Right ventricle myocardium inferior (tissue), 1 donor: ENCODE measurements at places on chromosomes 2 and 18.
A peak's percentile ranks its signal among the peaks of the same experiment; 100 is the strongest.

DNA sequence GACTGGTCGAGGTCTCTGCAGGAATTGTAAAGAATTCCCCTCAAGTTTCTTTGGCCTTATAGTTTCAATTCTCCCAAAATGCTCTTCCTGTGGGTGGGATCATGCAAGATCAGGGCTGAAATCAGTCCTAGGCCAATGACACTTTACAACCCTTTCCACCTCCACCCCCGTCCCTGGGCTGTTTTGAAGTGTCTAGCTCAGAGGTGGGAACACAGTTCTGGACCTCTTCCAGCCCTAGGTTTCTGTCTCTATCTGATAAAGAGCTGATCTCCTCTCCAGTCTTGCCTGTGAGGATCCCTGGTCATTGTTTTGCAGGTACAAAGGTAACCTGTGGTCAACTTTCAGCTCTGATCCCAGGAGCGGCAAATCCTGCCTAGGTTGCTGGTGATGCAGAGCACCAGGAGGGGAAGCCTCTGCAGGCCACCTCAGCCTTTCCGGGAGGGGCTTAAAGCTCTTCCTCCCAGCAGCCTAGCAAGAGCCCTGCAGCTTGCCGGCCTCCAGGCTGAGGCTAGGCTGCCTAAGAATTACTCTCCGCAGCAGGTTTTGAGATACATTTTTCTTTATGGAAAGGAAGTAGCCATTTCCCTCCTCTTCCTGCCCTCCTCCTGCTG, 69.8 kb upstream of the WIPF1 start:
- DNase-seq = no peak

DNA sequence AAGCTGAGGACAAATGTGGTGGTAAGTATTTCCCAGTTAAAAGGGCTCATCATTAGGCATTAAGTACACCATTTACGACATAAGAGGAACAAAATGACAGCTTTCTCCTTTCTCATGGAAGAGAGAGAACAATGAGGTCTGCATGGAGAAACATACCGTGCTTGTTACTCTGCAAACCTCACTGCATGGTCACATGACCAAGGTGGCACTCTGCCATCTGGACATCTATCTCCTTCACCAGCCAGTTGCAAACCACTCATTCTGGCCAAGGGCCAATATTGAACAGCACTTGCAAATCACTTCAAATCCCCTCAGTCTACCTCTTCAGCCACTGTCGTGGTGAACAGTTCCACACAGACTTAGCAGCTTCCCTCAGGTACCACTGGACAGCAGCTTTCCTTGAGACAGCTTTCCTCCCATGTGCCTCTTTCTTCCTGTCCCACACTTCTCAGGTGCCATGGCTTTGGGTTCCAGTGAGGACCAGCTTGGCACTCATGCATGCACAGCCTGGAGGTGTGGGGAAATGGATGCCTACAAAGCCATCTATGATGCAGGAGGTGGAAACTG, 29.5 kb upstream of the DPP4 start:
- no peak for DNase-seq

DNA sequence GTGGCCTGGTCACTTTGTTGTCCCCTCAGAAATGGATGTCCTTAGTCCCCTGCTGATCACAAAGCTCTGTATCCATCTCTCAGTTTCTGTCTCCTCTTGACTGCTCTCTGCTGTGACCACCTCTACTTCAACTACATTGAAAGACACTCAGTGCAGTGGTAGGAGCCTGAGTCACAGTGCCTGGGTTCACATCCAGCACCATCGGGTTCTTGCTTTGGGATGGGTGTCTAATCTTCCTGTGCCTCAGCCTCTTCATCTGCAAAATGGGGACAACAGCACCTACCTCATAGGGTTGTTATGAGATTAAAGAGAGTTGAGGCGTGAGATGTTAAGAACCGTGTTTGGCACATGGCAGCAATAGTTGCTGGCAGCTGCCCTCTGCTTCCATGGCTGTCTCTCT, 30.6 kb downstream of the YPEL5 start:
- no peak for DNase-seq

GRCh38 chr2:60484133-60484645, 69.3 kb downstream of the BCL11A start:
- DNase-seq = no peak

DNA sequence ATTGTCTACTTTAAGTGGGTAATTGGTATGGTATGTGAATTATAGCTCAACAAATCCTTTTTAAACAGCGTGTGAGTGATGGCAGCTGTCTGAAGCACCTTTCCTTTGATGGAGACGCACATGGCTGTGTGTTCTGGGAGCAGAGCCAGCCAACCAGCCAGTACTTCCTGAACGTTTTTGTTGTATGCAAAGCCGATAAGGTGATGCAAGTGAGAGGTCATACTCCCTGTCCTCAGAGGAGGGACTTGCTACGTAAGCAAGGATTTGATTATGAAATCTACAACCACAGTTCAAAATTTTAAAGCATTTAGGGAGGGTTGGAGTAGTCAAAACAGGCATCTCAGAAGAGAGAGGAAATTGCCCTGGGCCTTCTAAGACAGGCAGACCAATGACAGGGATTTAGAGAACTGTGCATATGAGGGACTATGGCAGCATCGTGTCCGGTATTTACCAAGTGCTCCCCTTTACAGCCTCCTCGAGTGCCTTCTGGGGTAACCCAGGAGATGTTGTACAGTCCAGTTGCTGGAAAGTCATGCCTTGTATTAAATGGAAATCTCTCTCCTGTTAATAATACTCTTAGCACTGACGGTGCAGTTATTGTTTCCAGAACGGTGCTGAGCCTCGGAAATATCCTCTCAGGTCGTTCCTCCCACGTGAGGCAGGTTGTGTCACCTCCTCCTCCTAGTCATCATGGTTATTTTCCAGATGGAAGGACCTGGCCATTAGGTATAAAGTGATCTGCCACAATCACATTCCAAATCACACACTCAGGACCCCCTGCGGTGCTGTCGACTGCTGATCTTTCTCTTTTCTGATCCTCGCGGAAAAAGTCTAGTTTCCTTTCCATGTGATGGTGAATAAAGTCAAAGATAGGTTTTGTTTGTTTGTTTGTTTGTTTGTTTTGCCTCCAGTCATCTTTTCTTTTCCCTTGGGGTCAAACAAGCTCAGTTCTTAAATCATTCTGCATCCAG, 28.4 kb downstream of the ARHGEF4 start:
- DNase-seq = no peak

- DNase-seq = no peak
Measured at GRCh38 chr2:58448845-58449244, 207.7 kb upstream of the FANCL start.

DNA sequence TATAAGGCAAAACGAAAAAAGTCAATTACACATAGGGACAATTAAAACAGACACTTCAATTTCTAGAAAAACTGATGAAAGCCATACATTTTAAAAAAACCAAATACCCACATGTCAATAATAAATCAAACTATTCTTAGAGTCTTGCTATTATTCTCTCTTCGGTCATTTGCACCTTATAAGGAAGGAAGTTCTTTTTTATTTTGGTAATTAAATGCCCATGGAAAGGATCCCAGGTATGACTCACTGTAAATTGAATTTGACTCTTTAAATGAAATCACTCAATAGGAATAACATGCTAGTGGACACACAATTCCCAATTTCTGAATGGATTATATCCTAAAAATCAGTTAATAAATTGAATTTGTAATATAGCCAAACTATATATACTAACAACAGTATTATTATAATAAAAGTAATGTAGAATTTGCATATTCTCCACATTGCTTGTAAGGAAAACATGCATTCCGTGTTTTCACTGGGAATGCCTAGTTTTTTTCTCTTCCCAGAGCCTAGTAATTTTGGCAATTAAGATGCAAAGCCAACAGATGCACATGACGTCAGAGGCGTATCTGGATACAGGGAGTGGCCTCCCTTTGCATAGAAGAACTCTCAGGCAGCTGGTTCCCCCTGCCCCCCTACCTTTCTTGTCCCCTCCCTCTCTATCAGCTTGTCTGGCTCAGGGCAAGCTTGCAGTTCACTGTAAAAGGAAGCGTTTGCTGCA, 153.5 kb upstream of the PGAP1 start:
- DNase-seq = no peak

GRCh38 chr2:211823886-211824479, 714.6 kb downstream of the ERBB4 start:
- no peak for DNase-seq

GRCh38 chr18:24825397-24825796, 365.0 kb downstream of the HRH4 start:
- DNase-seq = no peak

GRCh38 chr2:60742419-60742818, 13.6 kb upstream of the PAPOLG start:
- DNase-seq = no peak

DNA sequence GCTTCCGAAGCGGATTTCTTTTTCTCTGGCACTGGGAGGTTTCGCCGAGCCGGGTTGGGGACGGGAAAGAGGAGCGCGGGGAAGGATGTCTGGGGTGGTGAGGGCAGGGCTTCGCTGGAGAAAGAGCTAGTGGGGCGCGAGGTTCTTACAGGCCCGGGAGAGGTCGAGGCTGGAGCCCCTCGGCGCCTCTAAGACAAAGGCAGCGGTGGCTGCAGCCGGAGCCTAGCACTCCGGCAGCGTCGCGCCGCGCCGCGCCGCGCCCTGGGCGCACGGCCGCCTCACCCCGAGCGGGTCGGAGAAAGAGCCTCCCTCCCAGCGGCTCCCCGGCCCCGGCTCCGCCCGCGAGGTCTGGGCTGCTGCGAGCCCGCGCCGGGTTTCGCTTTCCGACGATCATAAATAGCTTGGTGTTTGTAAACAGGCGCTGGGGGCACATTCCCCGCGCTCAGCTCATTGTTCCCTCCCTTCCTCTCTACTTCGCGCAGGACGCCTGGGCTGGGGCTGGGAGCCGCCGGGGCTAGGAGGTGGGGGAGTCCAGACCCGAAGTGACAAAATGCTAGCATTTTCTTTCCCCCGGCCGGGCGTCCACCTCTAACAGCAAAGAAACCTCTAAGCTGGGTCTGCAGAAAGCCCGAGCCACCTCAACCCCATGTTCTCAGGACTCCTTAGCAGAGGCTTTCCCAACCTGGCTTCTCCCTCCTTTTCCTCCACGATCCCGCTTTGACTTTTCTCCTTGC, 813 bp upstream of the MEIS1 start:
- DNase-seq = peak; percentile 75

DNA sequence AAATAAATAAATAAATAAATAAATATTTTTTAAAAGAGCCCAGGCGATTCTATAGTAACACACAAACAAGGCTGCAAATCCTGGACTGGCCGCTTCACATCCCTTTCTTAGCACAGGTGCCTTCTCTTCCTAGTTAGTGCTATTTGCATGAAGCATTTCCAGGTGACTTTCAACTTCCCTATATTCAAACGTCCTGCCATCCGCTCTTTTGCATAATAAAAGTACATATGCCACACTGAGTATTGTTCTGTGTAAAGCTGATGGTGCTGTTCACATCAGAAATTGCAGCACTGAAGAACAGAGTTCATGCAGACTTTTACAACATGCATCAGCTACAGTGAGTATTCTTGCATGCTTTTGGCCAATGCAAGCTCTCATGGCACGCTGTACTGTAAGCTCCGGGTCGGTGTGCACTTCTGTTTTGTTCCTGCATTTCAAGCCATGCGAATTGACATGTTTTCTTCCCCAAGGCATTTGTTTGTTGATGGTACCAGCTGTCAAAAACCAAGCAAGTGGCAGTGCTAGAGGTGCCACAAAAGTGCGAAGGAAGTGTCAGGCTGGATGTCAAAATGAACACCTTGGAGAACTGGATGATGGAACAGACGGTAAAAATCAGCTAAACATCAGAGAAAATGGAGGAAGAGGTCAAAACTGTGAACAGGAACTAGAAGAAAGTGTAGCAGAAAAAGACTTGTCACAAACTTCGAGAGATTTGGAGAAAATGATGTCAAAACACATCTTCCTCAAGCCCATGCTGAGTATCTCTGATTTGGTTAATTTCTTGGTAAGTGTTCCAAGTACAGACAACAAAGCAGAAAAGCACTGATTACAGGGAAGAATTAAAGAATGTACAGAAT, 25.5 kb upstream of the CEP68 start:
- DNase-seq = no peak

DNA sequence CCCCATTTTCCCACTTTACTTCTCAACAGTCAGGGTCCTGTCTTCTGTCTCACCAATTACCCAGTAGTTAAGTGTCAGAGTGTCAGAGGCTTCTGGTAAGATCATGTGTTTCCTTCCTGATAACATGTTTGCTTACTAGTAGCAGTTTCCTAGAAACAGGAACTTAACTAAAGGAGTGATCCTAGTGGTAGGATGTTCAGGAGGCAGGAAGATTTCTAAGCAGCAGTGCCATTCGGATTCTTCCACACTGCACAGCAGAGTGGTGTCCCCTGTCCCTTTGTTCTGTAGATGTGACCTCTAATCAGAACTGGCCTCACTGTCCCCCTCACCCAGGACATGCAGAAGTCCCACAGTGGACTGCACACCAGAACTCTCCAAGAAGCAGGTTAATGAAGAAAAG, 221.8 kb upstream of the OSR1 start:
- no peak for DNase-seq

DNA sequence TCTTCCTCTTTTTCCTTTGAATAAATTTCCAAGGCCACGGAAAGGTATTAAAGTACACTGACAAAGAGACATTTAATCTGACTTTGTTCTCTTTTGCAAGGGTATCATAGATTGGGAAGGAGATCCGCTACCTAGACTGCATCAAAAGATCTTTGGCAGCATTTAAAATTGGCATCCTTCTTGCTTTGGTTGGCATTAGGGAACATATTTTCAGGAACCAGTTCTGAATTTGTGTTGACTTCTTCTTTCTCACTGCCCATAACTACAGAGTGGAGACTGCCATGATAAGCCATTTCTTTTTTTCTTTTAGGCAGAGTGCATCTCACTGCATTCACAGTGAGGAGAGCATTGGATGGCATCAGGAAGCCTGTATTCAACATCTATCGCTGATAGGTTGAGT, 83.4 kb downstream of the DOCK10 start:
- no peak for DNase-seq

DNA sequence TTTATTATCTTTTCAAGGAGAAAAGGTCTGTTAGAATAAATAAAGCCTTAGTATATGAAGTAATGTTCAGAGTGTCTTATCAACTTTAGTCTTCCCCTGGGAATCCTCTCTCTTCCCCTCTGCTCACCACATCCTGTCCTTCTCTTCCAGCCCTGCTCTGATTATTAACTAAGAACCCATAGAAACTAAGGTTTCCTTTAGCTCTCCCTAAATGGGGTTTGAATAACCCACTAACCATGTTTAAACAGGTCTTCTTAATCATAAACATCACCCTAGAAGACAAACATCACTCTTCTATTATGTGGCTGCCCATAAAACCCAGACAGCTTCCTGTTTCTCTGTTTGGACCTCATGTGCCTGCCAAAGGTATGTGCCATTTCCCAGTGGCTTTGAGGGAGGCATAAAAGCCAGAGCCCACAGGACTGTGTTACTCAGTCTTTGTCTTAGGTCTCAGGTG, 50.1 kb downstream of the SLC14A1 start:
- DNase-seq = no peak

GRCh38 chr2:171547720-171548119, 25.4 kb downstream of the CYBRD1 start:
- DNase-seq = no peak

- DNase-seq = no peak
Measured at GRCh38 chr2:154203902-154204301, 332.2 kb downstream of the GALNT13 start.

- DNase-seq = no peak
Measured at GRCh38 chr18:74126684-74127655, 20.7 kb downstream of the FBXO15 start.
